ENCODE measurements at places on chromosomes 3 and 15.
A peak's percentile ranks its signal among the peaks of the same experiment; 100 is the strongest.

- DNase-seq = peak; percentile 45
These were observed 50.9 kb downstream of the MYL3 start for GRCh38 chr3:46812237-46812791.

DNA sequence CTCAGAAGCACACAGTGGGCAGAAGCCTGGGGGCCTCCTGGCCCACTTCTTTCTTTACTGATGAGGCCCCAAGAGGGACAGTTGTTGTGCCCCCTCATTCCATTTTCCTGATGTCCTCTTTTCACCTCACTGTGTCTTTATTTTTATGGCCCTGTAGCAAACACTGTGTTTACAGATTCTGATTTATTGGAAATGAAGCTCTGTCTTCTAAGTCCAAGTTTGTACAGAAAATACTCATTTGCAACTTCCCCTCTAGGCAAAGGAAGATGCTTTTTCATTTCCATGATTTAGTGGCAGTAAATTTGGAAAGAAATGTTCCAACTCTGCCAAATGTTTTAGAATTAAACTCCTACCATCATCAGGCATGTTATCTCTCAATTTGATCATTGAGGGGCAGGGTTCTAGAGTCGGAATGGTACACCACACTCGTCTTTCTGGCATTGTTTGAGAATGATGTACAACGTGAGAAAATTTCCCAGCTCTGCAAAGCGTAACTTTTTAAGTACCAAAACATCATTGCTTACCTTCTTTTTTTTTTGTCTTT lies 129.7 kb downstream of the ARNT2 start:
- no peak for DNase-seq

DNA sequence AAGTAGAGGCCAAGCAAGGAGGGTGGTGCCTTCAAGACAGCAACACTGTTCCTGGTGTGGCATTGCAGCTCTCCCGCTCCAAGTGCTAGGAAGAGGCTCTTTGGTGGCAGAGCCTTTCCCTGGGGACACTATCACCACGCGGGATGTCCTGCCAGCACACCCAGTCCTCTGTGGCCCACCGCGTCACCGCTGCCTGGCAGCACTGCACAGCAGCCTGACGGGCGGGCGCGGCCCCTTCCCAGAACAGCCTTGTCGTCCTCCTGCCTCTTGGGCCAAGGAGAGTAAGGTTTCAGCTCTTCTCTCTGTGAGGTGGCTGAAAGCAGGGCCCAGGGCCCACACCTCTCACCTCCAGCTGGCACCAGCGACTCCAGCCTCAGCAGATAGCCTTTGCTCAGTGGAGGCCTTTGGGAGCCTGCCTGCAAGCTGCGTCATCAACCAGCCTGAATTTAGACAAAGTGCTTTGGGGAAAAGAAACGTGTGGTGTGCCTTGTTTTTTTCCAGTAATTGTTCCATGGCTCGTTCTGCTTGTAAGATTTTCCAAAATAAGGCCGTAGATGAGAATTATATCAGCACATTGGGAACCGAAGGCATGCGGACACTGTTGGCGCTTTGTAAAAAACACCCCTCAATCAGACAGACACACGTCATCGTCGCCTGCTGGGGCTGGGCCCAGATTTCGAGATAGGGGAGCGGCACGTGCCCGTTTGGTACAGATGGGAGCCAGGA lies 65.0 kb downstream of the AAGAB start:
- DNase-seq = no peak

- no peak for DNase-seq
These were observed 30.7 kb upstream of the TNIK start for GRCh38 chr3:171490901-171491300.

DNA sequence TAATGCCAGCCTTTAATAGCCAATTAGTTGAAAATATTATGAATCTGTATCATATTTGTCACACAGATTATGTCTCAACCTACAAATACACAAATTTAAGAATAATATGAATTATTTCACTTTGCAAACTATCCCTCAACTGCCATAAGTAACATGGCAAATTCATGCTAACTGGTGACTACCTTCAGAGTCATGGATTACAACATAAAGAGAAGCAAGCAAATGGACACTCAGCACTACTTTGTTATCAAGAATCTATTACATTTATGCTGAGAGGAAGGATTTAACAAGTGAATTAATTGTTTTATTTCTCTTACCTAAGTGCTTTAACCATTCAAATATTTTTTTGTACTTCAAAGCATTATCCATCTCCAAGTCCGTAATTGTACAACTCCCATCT lies 103.1 kb upstream of the BCL6 start:
- DNase-seq = no peak

DNA sequence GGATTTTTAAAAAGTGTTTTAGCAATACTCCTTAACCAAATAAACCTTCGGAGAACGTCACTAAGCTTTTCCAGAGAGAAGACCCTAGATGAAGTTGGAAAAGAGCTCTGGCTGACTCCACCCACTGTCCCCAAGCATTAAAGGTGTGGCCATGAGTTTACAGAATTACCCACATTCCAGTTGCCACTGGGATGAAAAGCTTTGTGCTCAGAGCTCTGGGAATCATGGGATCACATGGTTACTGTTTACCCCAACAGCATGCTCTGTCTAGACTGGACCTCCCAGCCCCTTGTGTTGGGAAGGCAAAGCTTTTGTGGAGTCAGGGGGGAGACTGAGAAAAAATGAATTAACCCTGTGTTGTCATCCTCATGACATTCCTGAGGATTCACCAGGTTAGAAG lies 55.3 kb downstream of the CCK start:
- DNase-seq = no peak

DNA sequence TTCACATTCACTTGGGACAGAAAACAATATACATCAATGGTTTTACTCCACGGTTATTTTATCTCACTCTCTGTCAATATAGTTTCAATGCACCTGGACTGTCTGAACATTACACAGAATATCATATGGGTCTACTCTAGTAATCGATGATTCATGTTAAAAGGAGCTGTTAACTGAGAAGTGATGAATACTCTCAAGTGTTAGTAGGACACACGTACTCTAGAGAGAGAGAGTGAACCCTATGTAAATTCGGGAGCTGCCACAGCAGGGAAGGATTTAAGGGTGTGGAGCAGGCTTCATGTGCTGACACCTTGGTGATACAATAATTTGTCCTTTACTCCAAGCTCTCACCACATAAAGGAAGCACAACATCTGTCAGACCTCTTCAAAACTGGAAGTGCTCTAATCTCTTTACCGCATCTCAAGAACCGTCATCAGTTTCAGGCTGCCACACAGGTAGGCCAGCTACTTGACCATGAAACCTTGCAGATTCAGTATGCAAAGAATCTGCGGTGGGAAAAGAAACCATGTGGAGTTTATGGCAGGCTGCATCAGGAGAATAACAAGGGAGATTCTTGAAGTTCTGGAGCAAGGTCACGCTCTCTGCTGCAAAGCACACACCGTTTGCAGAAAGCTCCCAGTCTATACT lies 199.2 kb upstream of the TMC3 start:
- DNase-seq = no peak

DNA sequence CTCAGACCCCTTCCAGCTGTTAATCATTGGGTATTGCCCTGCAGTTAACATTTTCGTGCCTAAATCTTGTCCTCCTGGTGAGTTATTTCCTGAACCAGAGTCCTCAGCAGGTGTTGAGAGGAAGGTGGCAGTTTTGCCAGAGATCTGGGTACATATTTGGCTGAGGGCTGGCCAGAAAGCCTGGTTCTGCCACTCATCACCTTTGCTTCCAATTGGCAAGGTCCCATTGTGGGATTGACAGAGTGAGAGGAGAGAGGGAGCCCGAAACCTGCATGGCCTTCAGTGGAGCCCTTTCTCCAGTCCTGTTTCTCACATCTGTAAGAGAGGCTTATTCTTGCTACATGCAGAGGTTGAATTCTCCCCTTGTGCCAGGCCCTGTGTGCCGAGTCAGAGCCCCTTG lies 8.9 kb upstream of the TKT start:
- DNase-seq = no peak

- DNase-seq = no peak
These were observed 1163.5 kb downstream of the ROBO1 start for GRCh38 chr3:78604341-78604740.

DNA sequence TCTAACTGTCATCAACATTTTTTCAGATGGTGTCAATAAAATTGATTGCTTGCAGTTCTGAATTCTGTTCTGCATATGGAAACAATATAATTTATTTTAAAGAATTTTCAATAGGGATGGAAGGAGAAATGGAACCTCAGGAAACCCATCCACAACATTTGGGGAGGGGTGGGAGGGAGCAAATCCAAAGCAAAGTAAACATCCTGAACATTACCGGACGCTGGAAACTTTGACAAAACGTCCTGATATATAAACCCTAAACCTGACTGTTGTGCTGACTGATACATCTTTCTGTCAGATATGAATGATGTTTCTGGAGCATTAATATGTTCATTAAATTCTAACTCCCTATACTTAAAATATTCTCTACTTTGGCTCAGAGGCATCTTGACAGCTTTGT lies 479.0 kb downstream of the FOXP1 start:
- DNase-seq = no peak
